ENCODE measurements at places on chromosomes 2 and 18.

- DNase-seq, result no peak
Observed at GRCh38 chr2:227932001-227932400, 60.6 kb downstream of the DAW1 start.

- no peak for DNase-seq
Observed at GRCh38 chr18:45270289-45270771, 344.9 kb upstream of the SLC14A2 start.

- DNase-seq, result no peak
Observed at GRCh38 chr2:240441993-240442411, 6.5 kb downstream of the GPC1 start.

- DNase-seq, result no peak
Observed at GRCh38 chr2:14896330-14897030, 264.0 kb downstream of the LRATD1 start.
